ENCODE measurements at places on chromosomes 7 and 10.

- no peak for DNase-seq
Observed at GRCh38 chr7:149764481-149765398, 8.6 kb downstream of the ZNF467 start.

GRCh38 chr10:96794836-96795733 lies 37.0 kb upstream of the LCOR start:
- DNase-seq: no peak

GRCh38 chr10:76112826-76113150 lies 681.4 kb downstream of the LRMDA start:
- DNase-seq: no peak

- DNase-seq: no peak
Observed at GRCh38 chr7:73668103-73668885, 663 bp downstream of the VPS37D start.

All from suppressor macrophage treated with lipopolysaccharide for 4 hours (primary cell).